Fibroblast of pulmonary artery (primary cell): ENCODE measurements at places on chromosomes 4 and X.

DNA sequence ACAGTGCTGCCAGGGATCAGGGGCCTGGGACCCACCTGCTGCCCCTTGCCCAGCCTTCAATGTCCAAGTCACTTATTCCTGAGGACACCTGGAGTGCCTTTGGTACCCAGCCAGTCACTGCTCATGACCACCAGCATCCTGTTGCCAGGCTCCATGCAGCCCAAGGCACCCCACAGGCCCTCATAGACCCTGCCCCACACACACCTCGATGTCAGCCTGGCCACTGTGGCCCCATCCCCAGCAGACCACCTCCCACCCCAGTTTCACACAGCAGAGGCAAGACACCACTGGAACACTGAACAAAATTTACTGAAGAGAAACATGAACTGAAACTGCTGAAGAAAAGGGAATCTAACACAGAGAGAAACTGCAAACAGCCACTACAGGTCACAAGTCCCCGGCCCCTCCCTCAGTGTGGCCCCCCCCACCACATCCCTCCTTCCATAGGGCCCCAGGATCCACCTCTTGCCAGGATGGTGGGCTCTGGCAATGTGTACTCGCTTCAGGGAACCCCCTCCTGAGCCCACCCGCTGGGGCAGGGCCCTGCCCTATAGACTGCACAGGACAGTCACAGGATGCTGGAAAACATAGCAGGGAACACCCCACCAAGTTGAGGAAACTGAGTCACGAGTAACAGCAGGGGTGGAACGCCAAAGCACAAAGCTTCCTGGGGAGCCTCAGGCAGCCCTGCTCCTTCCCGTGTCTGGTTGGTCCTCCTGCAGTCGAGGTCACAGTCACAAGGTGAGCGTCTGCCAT lies 5.2 kb downstream of the PNMA5 start:
- DNase-seq, result no peak

DNA sequence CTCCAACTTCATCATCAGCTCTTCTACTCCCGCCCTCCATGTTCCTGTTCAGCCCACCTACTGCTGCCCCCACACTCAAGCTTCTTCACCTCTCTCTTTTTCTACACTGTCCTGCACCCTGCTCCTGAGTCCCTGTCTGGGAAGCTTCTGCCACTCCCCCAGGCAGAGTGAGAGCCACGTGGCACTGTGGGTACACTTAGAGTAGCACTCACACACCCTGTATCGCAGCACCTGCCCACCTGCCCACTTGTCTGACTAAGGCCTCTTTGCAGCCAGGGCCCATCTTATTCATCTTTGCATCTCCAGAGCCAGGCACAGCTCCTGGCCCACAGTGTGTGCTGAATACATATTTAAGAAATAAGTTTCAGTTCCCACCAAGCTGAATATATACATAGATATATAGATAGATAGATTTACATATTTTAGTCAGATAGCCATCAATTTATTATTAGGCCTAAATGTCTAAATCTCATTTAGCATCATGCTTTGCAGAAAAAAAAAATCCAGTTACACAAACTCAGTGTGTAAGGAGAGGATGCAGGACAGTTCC lies 24.9 kb downstream of the CCDC149 start:
- DNase-seq, result no peak

GRCh38 chr4:11132478-11132877 lies 296.2 kb downstream of the HS3ST1 start:
- DNase-seq, result no peak

DNA sequence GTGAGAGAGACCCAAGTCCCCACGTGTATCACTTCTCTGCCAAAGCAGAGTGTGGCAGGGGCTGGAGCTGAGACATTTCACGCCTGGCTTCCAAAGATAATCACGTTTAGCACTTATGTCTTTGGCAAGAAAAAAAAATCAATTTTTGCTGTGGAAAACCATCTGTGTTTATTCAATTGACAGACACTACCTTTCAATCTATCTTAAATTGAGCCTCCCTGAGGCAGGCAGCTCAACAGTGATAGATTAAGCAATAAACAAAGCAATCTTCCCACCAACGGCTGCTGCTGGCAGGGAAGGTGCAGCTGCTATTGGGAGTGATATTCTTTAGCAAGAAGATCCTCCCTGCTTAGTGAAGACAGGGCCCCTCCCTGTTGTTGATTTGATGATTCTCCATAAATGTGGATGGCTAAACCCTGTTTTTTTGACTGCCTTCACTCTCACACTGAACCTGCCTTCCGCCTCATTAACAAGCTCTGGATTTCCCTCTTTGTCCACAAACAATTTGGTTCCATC lies 11.6 kb upstream of the MAGEB17 start:
- DNase-seq, result no peak

GRCh38 chrX:44042116-44042515 lies 68.9 kb upstream of the NDP start:
- no peak for DNase-seq

- no peak for DNase-seq
Measured at GRCh38 chr4:4642496-4643000, 100.7 kb upstream of the STX18 start.

DNA sequence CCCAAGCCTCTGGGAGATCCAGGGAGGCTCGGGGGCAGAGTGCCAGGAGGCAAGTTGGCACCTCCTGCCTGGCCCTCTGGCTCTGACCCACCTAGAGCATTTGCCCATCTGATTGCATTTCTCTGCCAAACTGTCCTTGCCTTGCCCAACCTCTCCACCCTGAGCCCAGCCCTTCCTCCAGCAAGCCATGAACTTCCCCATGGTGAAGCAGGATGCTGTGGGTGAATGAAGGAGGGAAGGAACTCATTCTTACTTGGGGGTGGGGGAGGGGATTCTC lies 9.3 kb upstream of the CNGA2 start:
- DNase-seq, result no peak

DNA sequence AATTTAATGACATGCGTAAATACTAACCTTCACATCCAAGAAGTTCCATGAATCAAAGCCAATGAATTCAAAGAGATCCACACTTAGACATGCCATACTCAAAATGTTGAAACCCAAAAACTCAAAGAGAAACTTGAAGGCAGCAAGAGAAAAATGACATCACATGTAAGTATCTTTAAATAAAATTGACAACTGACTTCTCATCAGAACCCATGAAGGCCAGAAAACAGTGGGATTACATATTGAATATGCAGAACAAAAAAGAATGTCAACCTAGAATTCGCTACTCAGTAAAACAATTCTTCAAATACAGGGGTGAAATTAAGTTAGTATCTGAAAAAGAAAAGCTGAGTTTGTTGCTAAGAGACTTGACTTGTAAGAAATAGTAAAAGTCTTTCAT lies 953.9 kb upstream of the HS3ST1 start:
- DNase-seq, result no peak

DNA sequence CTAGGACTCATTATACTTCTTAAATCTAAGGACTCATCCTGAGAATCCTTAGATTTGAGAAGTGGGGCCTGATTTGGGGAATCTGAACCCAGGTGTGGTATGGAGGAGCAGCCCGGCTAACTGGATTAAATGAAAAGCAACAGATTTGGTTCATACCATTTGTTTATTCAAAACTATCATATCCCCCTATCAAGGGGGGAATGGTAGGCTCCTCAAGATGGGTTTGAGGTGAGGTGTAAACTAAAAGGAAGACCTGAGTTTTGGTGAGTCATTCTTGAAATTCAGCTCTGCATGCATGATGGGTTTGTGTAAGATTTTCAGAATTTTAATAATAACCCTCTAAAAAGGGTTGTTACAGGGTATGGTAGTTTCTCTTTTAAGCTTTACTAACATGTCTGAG lies 53.4 kb downstream of the CASP6 start:
- no peak for DNase-seq

DNA sequence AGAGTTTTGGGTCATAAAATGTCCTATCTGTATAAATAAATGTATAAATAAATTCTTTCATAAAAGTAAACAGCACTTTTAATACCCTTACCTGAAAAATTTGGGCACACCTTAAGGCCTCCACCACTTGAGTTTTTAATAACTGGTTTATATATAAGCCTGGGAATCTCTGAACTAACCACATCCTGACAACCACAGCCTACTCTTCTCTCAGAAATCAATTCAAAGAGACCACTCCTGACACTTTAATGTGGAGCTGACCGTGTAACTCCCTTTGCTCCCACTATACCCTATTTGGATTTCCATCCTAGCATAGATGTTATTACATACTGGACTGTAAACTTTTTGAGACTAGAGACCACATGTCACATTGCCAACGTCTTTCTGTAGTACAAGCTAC lies 3.5 kb downstream of the FBXL5 start:
- DNase-seq, result no peak

- DNase-seq, result no peak
Measured at GRCh38 chr4:165600959-165601683, 222.3 kb downstream of the CPE start.

DNA sequence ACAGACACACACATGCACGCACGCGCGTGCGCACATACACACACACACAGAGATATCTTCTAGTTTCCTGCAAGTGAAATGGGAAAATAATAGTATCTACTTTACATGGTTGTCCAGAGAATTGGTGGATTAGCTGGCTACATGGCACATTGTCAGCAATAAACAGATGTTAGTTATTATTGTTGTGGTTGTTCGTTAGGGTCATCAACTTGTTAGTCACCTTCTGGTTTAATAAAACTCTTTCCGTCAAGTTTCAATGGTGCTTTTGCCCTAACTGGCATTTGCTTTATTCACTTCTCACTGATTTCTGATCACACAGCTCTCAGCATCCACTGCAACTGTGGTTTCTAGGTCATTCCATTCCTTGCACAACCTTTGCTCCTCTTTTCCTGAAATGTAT lies 25.4 kb upstream of the RASL11B start:
- DNase-seq, result no peak

DNA sequence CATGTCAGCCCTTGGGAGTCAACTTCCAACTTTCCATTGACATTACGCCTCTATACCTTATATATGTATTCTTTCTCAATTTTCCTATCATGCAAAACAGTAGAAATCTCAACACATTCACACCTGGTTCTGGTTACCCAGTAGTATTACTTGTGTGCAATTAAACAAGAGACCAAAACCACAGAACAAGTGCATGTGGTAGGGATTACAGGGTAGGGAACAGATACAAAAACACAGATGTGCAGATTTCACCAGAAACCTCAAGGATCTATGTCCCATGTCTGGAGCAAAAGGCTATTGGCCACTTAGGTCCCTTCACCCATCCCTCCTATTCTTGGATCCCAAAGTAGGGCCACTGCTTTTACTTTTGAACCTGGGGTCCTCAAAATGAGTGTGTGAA lies 143.6 kb upstream of the ZCCHC13 start:
- no peak for DNase-seq

- no peak for DNase-seq
Measured at GRCh38 chr4:140993370-140993769, 139.9 kb downstream of the RNF150 start.
